ENCODE measurements at places on chromosomes 12 and 14.
A peak's percentile ranks its signal among the peaks of the same experiment; 100 is the strongest.

GRCh38 chr12:67498991-67499390 is 149.6 kb upstream of the DYRK2 start:
- no peak for DNase-seq

DNA sequence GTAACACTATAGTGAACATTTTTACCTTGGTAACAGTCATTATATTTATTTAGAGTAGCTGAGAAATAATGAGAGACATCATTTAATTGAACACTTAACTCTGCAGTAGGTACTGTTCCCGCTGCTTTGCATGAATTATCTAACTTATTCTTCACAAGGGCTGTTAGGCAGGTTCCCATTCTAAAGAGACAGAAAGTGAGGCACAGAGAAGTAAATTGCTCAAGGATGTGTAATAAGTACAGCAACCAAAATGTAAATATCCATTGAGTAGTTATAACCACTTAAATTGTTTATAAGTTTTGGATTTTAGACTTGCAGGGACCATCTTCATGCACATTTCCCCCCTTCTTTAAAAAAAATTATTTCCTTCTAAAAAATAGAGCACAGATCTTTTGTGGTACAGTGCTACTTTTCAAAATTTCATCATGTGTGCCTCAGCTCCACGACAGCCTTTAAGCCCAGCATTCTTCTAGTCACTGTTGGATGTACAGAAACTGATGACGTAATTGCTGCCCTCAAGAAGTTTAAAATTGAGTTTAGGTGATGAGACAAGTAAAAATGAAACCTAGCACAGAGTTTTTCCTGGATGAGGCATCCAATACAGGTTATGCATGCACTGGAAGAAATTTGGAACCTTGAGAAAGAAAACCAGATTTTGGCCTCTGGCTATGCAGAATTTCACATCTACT is 6.0 kb upstream of the MANSC4 start:
- no peak for DNase-seq

GRCh38 chr14:87152693-87153092 is 840.3 kb downstream of the GALC start:
- DNase-seq: no peak

DNA sequence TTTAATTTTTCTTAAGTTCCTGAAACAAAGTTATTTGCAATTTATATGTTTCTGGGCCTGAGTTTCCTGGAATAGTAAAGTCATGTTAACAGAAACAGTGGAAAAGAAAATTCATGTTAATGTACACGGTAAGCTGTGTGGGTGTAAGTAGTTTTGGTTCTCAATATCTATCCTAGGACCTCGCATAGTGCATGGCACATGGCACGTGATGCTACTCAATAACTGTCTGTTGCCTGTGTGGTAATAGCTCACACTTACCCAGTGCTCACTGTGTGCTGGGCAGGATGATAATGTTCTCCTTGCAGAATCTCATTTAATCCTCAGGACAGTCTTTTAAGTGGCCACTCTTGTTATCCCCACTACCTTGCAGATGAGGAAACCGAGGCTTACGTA is 100.7 kb downstream of the DUSP16 start:
- DNase-seq: no peak

DNA sequence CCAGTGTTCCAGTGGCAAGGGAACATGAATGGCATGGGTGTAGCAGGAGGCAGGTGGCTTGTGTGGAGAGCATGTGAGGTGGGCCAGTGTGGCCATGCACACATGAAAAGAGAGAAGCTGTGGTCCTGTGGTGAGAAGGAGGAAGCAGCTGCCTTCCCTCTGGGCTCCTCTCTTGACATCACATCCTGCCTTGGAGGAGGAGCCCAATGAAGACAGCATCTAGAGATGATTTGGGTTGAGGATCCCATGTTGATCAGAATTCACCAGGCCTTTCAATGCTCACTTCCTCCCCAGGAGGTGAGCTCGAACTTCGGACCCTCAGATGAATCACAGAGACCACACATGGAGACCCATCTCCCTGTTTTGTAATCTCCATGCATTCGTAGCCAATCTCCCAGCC is 82.6 kb downstream of the LRRC74A start:
- DNase-seq: no peak

- DNase-seq: no peak
Measured at GRCh38 chr12:108370415-108370814, 31.3 kb upstream of the CMKLR1 start.

DNA sequence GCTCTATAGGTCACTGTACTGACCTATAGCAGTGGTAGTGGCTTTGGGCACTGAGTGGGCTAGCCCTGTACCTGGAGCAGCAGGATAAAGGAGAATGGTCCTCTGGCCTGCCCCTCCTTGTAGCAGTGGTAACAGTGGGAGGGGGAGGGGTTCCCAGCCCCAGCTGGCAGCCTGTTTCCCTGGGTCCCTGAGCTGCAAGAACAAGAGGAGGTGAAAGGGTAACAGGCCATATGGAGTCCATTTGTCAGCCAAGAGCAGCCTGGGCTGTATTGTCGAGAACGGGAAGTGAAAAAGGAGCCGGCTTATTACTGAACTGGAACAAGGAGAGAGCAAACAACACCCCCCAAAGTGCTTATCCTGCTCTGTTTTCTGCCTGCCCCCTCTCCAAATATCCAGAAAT is 73.8 kb upstream of the SRSF5 start:
- DNase-seq: no peak

DNA sequence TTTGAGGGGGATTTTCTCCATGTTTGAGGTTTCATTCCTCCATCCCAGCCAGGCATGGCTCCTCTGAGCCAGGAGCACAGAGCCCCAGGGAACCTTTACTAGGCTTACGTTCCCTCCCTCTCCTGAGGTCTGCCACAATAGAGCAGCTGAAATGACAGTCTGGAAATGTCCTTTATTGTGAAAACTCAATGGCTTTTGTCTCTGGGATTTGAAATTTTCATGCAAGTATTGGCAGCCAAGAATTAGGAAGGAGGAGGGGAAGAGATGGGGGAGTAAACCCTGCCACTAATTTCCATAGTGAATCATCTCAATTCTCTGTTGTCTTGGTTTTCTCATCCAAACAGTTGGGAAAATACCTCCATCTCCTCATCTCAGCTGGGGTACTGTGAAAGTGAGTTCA is 2.6 kb upstream of the PLEKHG3 start:
- DNase-seq: no peak

DNA sequence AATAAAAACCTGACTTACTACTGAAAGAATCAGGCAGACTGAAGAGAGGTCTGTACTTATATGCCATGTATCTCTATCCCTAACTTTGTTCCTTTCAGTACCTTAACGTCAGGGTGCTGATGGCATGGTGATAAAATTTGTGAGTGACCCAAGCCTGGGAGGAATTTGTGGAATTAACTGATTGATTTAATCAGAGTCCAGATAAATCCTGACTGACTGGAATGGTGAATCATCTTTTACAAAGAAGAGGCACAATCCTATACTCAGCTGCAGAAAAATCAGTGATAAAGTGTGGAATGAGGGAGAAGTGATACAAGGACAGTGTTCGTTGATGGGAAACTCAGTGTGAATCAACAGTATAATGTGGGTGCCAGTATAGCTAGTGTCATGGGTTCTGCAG is 3.7 kb downstream of the TDG start:
- no peak for DNase-seq

- no peak for DNase-seq
Measured at GRCh38 chr12:75507086-75507485, 4.3 kb downstream of the KRR1 start.

- DNase-seq: no peak
Measured at GRCh38 chr12:49920241-49920914, 16.7 kb upstream of the FAIM2 start.

DNA sequence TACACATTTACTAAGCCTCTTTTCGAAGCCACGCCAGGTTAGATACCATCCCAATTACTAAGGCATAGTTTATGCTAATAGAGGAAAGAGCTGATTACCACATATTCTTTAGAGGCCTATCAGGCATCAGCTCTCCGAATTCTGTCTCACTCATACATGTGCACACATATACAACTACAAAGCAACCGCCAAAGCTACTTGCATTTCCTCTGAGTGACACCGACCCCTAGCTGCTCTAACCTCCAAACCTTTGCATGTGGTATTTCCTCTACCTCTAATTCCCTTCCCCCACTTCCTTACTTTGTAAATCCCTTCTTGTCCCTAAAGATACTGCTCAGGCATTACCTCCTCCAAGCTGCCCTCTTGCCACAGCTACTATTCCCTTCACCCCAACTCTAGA is 107.2 kb downstream of the DUSP6 start:
- no peak for DNase-seq

- peak; percentile 73 for DNase-seq
Measured at GRCh38 chr12:26125400-26126339, 833 bp upstream of the BHLHE41 start.

- DNase-seq: no peak
Measured at GRCh38 chr12:26874501-26875296, 41.7 kb upstream of the ITPR2 start.

DNA sequence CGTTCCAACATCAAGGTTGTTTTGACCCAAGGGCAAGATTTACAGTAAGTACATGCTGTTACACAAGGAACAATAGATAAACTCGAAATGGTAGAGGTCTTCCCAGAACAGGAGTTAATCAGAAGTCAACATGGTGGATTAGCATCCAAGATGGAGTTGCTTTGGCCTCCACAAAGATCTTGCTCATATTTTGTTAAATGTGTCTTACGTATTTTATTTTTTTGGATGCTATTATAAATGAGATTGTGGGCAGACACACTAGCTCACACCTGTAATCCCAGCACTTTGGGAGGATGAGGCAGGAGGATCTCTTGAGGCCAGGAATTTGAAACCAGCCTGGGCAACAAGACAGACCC is 22.3 kb upstream of the RAB21 start:
- no peak for DNase-seq

- DNase-seq: no peak
Measured at GRCh38 chr14:101029668-101030290, 126.3 kb upstream of the RTL1 start.

- DNase-seq: no peak
Measured at GRCh38 chr14:94971750-94972149, 185.6 kb downstream of the DICER1 start.

DNA sequence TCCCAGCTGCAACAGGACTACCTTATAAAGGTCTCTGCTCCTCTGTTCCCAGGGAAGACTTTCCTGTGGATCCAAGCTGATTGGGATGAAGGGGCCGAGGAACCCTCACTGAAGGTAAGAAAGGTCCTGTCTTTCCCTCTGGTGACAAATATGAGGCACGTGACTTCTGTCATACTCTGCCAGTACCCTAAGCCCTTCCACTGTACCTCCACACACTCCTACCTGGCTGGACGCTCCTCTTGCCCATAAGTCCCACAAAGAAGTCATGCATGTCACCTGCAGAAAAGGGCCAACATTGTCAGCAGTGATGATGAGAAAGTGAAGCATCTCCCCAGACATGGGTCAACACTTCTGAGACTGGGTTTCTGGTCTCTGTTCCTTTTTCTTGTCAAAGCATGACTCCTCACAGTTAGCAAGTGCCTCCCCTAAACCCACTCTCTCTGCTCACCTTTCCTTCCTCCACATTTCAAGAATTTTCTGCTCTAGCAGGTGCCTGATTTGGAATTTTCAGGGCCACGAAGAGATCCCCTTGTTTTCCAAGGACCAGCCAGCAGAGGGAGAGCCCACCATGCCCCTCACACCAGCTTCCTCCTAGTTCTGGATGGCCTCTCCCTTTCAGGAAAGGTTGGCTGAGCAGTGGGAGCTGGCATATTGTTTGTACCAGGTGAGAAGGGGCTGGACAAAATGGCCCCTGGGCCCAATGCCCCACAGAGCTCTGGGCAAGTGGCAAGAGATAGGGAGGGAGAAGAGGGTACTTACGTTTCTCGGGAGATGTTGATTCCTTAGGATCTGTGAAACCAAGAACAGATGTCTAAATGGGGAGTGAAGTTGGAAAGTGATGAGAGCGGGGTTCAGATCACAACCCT is 3.5 kb downstream of the TAC3 start:
- no peak for DNase-seq

DNA sequence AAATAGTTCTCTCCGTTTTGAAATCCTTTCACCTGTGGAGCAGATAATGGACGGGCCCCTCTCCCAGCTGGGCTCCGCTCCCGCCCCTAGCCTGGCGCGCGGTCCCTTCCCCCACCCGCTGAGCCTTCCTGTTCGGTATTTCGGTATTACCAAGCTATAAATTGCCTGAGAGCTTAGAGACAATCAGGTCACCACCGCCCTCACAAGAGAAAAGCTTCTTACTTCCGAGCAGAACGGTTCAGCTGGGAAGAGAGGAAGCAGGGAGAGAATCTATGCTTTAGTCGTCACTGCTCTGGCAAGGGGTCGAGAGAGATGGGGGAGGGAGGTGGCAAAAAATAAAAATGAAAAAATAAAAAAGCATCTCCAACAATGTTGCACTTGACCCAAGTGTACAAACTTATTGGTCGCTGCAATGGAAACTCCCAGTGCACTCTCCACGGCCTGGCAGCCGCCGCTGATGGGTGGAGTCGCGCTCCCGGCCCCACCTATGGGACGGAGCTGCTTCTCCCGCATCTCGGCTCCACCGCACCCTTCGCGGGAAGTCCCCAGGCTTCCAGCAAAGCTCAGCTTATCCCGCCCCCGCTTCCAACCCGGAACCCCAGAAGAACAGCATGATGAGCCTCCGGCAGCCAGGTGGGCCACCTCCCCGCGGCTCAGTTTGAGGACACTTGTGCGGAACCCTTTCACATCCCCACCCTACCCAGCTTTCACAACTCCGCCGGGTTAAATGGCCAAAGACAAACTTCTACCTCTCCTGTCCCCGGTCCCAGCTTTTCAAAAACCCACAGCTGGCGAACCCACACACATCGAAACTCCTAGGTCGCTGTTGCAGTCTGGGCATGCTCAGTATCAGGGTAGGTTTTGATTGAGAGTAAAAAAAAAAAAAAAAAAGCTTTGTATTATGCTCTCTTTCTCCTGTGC is 832 bp upstream of the SYT1 start:
- no peak for DNase-seq

DNA sequence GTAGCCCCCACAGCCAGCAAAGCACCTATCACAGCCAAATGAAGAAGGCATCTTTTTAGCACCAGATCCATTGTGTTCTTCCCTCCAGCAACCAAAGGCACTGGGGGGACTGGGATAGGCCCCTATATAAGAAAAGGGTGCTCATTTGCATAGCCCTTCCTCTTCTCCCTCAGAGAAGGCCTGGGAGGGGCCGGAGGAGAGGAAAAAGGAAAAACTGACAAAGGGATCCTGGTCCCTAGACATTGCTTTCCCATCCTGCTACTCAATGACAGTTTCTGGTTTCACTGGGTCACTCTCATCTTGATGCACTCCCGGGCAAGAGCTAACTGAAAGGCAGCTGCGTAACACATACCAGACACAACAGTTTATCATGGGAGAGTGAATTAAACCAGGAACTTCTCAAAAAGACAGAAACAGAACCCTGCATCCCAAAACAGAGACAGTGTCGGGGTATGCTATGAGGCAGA is at the start of gene PMEL:
PMEL (minus strand) TSS at position 102 of the 467 bp plus-strand sequence; CDS start at position 71, 31 bp downstream.
- no peak for DNase-seq

GRCh38 chr12:41645624-41646023 is 457.5 kb downstream of the PDZRN4 start:
- no peak for DNase-seq

- DNase-seq: no peak
Measured at GRCh38 chr14:90093942-90094595, 32.3 kb downstream of the KCNK13 start.

GRCh38 chr12:22672951-22673350 is 48.0 kb downstream of the ETNK1 start:
- no peak for DNase-seq

Measured in left lobe of liver (tissue), 2 donors.